ENCODE measurements at places on chromosomes 1 and 21. TPM values are rescaled to one million over a fixed set of nuclear protein-coding genes. Genes with fewer than 3 reads are reported as not detected.

ST6GALNAC3 gene
- polyA plus RNA-seq, result not detected

LRRN2 gene
- polyA plus RNA-seq, result not detected

RGS16 gene
- 0.41 TPM for polyA plus RNA-seq

CFHR4 gene
- not detected for polyA plus RNA-seq

ACTRT2 gene
- not detected for polyA plus RNA-seq

TRIM17 gene
- polyA plus RNA-seq, result 0.26 TPM

CC2D1B gene
- polyA plus RNA-seq, result 12.6 TPM

COL16A1 gene
- 68.7 TPM for polyA plus RNA-seq

GJA4 gene
- polyA plus RNA-seq, result not detected

FAM177B gene
- not detected for polyA plus RNA-seq

TEX38 gene
- not detected for polyA plus RNA-seq

HIVEP3 gene
- 6.6 TPM for polyA plus RNA-seq

EPHA8 gene
- not detected for polyA plus RNA-seq

KRTAP13-2 gene
- not detected for polyA plus RNA-seq

NTRK1 gene
- polyA plus RNA-seq, result 0.09 TPM

GRIK3 gene
- polyA plus RNA-seq, result not detected

TEDDM1 gene
- polyA plus RNA-seq, result not detected

SPRR2E gene
- polyA plus RNA-seq, result not detected

IL6R gene
- polyA plus RNA-seq, result 1.3 TPM

PTPRF gene
- polyA plus RNA-seq, result 14.7 TPM

RRP15 gene
- 25.5 TPM for polyA plus RNA-seq

TNFRSF18 gene
- polyA plus RNA-seq, result 0.18 TPM

VANGL2 gene
- polyA plus RNA-seq, result not detected

FMO5 gene
- polyA plus RNA-seq, result 1.2 TPM

MANEAL gene
- polyA plus RNA-seq, result not detected

AJAP1 gene
- polyA plus RNA-seq, result not detected

PFDN2 gene
- polyA plus RNA-seq, result 121 TPM

KCNA3 gene
- polyA plus RNA-seq, result not detected

SELENBP1 gene
- polyA plus RNA-seq, result 3.8 TPM

ADPRS gene
- polyA plus RNA-seq, result 42.0 TPM

OR14K1 gene
- polyA plus RNA-seq, result not detected

ANGPTL3 gene
- not detected for polyA plus RNA-seq

OR2L8 gene
- polyA plus RNA-seq, result not detected

DLGAP3 gene
- not detected for polyA plus RNA-seq

E2F2 gene
- 0.51 TPM for polyA plus RNA-seq

SPRR1B gene
- polyA plus RNA-seq, result not detected

FCRLB gene
- polyA plus RNA-seq, result 10.1 TPM

SIM2 gene
- 0.14 TPM for polyA plus RNA-seq

MATN1 gene
- 0.11 TPM for polyA plus RNA-seq

TMEM52 gene
- polyA plus RNA-seq, result 0.40 TPM

KRTAP11-1 gene
- not detected for polyA plus RNA-seq

TFAP2E gene
- not detected for polyA plus RNA-seq

NUP210L gene
- not detected for polyA plus RNA-seq

CPLANE2 gene
- 3.5 TPM for polyA plus RNA-seq

IL20 gene
- polyA plus RNA-seq, result not detected

LAMTOR2 gene
- polyA plus RNA-seq, result 140 TPM
